ENCODE measurements at places on chromosomes 3 and 15.
A peak's percentile ranks its signal among the peaks of the same experiment; 100 is the strongest.

DNA sequence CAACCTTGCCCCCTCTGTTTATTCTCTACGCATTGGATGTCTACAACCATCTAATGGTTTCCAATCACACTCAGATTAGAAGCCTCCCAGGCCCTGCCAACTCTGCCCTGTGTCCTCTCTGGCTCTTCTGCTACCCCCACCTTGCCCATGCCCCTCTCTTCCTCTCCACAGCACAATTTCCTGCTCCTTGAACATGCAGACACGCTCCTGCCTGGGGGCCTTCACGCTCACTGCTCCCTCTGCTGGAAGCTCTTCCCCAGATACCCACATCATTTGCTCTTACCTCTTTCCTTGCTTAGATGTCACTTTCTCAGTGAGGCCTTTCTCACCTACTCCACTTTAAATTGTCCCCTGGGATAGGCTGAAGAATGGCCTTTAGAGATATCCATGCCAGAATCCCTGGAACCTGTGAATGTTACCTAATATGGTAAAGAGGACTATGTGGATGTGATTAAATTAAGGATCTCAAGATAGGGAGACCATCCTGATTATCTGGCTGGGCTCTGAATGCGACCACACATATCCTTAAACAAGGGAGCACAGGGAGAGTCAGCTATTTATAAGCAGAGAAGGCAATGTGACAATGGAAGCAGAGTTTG lies 9.9 kb downstream of the KY start:
- DNase-seq = no peak

- DNase-seq = no peak
Observed at GRCh38 chr3:150414258-150414657, 6.2 kb downstream of the TSC22D2 start.

DNA sequence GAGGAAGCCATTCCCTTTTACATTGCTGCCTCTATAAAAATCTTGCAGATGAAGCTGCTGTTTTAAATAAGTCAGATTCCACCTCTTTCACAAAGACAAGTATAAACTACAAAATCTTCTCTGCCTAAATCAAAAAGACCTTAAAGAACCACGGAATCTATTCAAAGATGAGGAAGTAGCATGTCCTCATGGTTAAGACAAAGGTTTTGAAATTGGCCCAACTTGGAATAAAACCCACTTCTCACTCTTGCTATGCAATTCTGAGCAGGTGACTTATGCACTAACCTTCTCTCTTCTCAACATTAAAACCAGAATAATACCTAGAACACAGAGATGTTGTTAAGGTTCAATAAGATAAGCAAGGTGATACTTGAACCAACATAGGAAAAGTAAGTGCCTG lies 97.6 kb downstream of the FOXP1 start:
- DNase-seq = no peak

DNA sequence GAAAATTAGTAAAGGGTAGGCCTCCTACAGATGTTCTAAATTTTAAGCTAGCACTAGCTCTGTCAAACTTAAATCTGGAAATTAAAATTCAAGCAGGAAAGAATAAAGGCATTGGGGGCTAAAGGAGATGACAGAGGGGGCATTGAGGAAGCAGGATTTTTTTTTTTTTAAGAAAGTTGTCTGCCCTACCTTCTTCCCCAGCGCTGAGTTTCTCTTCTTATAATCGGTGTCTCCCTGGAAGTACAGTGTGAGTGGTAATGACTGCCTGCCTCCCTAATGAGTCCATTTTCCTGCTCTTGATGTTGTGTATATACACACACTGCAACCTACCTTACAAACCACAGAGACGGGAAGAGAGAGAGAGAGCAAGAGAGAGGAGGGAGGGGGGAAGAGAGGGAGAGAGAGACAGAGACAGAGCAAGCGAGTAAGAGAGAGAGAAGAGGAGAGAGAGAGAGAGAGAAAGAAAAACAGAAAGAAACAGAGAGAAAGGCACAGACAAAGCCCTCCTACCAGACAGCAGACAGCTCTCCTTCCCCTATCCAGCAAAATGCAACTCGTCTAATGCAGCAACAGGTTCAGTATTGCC lies 47.0 kb downstream of the ZBTB20 start:
- DNase-seq = no peak

- DNase-seq = no peak
Observed at GRCh38 chr3:17479681-17480405, 262.6 kb downstream of the TBC1D5 start.

- no peak for DNase-seq
Observed at GRCh38 chr3:23888617-23889228, 28.1 kb downstream of the NKIRAS1 start.

DNA sequence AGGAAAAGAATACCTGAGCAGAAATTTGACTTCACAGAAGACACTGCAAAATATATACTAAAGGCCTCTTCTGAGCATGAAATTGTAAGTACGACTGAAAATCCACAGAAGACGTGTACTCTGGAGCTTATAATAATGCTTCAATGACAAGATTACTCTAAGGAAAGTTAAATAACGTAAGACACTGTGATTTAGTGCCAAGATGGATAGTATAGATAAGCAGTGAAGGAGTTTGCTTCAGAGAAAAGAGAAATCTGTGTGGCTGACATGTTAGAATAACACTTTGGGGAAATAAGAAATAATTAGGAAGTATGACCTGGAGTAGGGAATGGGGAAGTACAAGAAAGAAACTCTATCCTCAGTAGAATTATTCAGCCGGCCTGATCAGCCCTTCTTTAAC lies 28.9 kb downstream of the ALDH1A2 start:
- no peak for DNase-seq

- no peak for DNase-seq
Observed at GRCh38 chr15:51793521-51794305, 35.7 kb upstream of the TMOD3 start.

- peak; percentile 4 for DNase-seq
Observed at GRCh38 chr3:190877925-190878324, 15.4 kb upstream of the GMNC start.

- no peak for DNase-seq
Observed at GRCh38 chr3:143672396-143673165, 175.7 kb downstream of the SLC9A9 start.

- DNase-seq = no peak
Observed at GRCh38 chr3:107315141-107315540, 62.1 kb upstream of the CCDC54 start.

- no peak for DNase-seq
Observed at GRCh38 chr3:43255662-43256061, 30.7 kb upstream of the SNRK start.

DNA sequence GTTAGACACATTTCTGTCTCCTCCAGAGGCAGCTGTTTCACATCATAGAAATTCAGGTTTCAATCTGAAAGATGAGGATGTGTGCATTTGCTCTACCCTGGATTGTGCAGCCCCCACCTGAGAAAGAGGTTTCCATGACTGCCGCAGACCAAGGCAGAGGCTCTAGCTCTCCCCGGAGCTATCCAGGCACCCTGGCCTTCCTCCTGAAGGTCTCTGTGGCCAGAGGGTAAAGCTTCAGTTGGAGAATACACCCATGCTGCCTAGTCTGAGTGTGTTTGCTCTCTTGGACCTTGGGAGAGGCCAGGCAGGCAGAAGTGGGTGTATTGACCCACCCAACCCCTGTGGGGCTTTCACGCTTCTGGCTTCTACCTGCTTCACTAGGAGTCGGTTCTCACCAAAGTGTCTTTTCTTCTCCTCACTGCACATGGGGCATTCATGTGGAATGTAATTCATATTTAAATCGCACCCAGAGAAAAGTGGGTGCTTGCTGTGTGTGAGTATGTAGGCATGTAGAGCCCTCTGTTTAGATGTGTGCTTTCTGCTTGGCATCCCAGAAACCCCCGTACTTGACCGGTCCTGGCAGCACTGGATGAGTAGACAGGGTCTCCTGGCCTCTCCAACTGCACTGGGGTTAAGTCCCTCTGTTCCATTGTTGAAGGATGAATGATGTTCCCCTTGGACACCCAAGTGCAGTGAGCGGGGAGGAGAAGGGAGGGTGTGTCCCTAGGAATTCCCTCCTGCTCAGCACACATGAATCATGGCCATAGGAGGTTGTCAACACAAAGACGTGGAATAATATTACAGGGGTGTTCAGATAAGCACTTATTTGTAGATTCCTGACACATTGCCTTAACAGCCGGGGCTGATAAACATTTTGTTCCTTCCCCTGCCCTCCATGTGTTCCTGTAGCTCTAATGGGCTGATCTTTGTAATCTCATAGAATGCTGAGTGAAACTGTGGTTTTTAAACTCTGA lies 20.3 kb upstream of the RAB6B start:
- DNase-seq = no peak

- no peak for DNase-seq
Observed at GRCh38 chr3:125175295-125176078, 37.1 kb downstream of the SLC12A8 start.

GRCh38 chr15:80580106-80580505 lies 115.0 kb upstream of the ABHD17C start:
- no peak for DNase-seq
